T follicular helper cell (primary cell): ENCODE measurements at places on chromosomes 4 and X.

- DNase-seq = no peak
These were observed 35.4 kb upstream of the CDKL5 start for GRCh38 chrX:18389966-18390365.

DNA sequence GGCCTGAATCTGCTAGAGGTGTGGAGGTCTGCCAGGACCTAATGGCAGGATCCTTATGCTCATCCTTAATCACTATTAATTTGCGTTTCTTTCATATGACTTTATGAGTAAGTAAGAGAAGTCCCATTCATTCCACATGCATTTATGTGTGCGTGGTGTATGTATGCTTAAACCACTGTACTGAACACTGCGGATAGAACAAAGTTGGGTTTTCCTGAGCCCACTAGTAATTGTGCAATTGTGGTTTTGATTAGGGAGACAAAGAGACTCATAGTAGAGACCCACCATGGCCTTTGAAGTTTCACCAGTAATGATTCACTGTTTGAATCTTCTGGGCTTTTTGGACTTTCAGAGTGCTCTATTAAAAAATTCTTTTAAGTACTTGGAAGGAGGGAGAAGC is 498.5 kb upstream of the DIPK2B start:
- DNase-seq = no peak

DNA sequence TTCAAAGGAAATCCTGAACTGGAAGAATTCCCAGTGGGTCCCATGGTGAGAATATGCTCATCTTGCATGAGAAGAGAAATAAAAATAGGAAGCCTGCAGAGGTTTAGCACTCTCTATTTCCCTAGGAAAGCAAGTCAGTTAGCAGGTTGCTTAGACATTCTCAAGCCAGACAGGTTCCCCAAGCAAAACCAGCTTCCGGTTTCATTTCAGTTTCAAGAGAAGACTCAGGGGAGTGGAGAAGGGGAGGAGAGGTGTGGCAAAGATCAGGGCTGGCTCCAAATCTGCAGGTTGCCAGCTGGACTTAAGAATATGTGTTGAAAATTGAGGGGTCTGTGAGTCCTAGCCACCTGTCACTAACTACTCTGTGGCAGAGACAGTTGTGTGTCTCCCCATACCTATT is 107.5 kb downstream of the CLNK start:
- DNase-seq = no peak

- no peak for DNase-seq
These were observed 59.6 kb upstream of the GPR174 start for GRCh38 chrX:79084923-79085322.

- DNase-seq = no peak
These were observed 433.8 kb upstream of the FAT1 start for GRCh38 chr4:187157380-187157958.

- DNase-seq = no peak
These were observed 64.3 kb upstream of the WDR17 start for GRCh38 chr4:176001151-176002006.

DNA sequence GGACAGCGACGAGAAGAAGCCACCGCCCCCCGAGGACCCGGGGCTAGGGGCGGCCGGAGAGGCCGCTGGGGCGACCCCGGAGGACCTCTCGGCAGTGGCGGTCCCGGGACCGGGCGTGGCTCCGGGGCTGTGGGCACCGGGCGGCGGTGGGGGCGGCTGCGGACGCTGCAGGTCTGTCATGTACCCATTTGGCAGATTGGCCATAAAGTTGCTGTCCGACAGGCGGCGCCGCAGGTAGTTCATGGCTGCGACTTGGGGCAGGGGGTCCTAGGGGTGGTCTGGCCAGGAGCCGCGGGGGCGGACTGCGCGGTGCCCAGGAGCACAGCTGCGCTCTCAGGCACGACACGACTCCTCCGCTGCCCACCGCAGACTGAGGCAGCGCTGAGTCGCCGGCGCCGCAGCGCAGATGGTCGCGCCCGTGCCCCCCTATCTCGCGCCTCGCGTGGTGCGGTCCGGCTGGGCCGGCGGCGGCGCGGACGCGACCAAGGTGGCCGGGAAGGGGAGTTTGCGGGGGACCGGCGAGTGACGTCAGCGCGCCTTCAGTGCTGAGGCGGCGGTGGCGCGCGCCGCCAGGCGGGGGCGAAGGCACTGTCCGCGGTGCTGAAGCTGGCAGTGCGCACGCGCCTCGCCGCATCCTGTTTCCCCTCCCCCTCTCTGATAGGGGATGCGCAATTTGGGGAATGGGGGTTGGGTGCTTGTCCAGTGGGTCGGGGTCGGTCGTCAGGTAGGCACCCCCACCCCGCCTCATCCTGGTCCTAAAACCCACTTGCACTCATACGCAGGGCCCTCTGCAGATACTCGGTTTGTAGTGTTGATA is at the start of gene SYN1:
SYN1 (minus strand) TSS at position 372 of the 817 bp plus-strand sequence; CDS start at position 243, 129 bp downstream.
- peak; percentile 70 for DNase-seq

DNA sequence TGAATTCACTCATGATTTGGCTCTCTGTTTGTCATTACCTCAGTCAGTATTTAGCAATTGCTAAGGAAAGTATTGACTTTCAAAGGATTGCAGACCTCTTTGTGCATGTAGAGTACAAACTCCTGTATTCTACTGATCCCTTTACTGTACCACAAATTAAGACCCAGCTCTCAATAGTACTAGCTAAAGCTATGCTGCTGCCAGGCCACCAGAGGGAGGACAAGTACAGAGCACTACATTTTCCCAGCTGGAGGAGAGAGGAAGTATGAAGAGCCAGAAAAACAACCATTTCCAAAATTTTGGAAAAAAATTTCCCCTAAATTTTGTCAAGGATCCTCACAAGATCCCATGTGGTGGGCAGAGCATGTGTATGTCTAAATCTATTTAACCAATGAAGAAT is 175.0 kb upstream of the MTMR8 start:
- no peak for DNase-seq

DNA sequence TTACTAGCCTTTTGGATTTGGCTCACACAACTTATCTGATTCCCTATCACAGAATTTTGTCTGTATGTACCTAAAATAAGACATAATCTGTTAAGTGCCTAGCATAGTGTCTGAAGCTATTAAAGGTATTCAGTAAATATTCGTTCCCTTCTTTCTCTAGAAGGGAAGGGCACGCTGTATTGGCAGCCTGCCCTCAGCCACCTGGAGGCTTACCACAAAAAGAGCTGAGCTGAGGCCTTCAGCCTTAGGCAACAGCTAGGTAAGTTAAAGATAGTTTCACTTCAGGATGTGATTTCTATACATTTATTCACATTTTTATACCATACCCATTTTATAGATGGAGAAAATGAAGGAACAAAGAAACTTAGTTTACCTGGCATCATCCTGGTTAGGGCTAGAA is 400.0 kb upstream of the LCORL start:
- DNase-seq = no peak

DNA sequence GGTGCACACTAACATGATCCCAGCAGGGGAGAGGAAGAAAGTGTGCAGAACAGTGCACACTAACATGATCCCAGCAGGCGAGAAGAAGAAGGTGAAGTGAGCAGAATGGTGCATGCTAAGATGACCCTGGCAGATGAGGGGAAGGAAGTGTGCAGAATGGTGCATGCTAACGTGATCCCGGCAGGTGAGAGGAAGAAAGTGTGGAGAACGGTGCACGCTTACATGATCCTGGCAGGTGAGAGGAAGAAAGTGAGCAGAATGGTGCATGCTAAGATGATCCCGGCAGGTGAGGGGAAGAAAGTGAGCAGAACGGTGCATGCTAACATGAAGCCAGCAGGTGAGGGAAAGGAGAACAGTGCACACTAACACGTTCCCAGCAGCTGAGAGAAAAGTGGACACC is 83.7 kb downstream of the ACOX3 start:
- DNase-seq = no peak

DNA sequence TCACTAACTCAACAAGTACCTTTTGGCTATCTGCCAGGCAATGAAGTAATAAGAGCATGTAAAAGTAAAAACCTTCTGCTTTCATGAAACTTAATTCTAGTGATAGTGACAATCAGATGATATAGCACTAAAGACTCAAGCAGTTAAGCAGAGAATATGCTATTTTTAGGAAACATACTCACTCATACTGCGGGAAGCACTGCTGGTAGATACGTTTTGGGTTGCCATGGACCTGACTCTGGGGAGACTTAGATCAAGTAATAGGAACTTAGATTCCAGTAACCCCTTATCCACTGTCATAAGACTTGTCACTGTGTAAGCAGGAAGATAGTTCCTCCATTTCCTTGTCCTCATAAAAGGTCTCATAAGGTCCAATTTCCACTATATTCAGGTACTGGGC is 386.3 kb downstream of the DMD start:
- no peak for DNase-seq

GRCh38 chrX:111543212-111543741 is 31.8 kb downstream of the SERTM2 start:
- DNase-seq = no peak

DNA sequence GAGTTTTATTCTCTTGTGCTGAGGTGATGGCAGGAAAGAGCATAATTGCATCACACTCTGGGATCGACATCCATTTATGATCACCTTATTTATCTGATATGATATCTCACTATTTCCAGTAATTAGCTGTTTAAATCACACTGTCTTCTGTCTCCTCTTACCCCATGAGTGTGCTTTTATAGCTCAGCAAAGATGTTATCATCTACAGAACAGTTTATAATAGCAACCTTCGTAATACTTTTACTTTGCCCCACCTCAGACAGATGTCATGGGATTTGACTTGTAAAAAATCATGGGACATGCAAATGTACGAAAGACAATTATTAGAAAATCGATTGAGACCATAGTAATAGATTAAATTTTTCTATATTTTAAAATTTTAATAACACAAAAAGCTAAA is 1122.3 kb upstream of the PCDH10 start:
- no peak for DNase-seq
